NCI-H2171 (cell line): ENCODE measurements at places on chromosomes 3 and 15.
A peak's percentile ranks its signal among the peaks of the same experiment; 100 is the strongest.

GRCh38 chr15:47376190-47376589 lies 341.1 kb upstream of the SEMA6D start:
- DNase-seq: no peak

DNA sequence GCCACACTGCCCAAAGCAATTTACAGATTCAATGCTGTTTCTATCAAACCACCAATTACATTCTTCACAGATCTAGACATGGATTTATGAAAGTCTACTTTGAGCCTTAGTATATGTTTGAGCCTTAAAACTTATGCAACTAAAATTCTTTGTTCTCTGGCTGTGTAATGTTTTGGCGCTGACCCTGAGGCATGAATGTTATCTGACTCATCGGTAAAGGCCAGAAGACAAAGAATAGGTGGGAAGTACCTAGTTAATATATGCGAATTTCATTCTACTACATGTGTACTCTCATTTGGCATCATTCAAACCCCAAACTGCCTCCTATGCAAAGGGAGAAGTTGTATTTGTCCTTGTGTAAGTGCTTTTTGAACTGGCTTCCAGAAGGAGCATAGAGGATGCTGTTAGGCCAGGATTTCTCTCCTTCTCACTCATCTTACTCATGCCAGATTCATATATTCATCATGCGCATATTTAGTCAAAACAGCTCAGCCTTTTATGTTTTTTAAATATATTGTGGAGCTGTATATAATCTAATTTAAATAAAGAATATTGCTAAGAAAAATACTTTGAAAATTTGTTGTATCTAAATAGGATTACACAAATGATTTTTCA lies 204.2 kb downstream of the NFKBIZ start:
- no peak for DNase-seq

- no peak for DNase-seq
Measured at GRCh38 chr3:99938270-99938911, 120.7 kb downstream of the CMSS1 start.

GRCh38 chr3:15299036-15299435 lies 33.4 kb downstream of the SH3BP5 start:
- peak; percentile 59 for DNase-seq

DNA sequence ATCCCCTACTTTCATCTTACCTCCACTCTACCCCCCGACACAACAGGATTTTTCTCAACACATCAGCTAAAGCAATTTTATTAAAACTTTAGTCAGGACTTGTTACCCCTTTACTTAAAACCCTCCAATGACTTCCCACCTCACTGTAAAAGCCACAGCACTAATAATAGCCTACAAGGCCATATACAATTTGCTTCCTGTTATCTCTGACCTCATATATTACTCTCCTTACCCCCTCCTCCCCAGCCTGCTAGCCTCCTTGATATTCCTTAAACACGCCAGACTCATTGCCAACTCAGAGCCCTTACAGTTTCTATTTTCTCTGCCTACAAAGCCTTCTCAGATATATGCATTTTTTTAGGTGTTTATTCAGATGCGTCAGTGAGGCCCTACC lies 54.4 kb downstream of the DCUN1D1 start:
- no peak for DNase-seq

- DNase-seq: no peak
Measured at GRCh38 chr3:76308541-76308940, 523.2 kb upstream of the ZNF717 start.

DNA sequence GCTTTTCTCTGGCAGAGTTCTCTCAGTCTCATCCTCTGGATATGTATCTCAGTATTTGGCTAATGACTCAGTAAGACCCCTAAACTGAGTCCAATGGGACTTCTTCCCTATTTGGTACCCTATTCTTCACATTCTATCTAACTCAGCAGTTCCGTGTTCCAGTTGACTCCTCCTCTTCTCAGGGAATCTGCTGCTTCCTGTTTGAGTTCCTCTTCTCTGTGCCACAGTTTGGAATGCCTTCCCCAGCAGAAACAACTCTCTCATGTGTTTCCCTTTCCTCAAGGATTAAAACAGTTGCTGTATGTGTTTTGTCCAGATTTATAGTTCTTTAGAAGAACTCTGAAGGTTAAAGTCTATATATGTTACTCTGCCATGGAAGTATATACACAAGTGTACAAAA lies 344.0 kb upstream of the RARB start:
- DNase-seq: no peak

- no peak for DNase-seq
Measured at GRCh38 chr15:26873846-26874245, 7.0 kb downstream of the GABRA5 start.

DNA sequence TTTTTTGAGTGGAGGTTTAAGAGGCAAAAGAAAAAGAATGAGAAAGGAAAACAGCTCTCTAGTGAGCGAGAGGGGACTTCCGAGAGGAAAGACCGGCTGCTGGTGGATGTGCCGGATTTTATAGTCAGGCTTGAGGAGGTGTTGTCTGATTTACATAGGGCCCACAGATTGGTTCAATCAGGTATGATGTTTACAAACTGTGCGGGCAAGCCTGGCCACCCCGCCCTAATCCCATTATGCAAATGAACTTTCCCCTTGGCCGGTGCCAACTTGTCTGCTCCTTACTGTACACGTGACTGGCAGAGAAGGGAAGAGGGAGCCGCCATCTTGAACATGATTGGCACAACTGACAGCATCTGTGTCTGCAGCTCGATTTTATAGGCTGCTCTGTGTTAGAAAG lies 44.7 kb downstream of the FAM43A start:
- DNase-seq: peak; percentile 97

GRCh38 chr15:94206463-94207167 lies 24.7 kb upstream of the MCTP2 start:
- DNase-seq: no peak
